Airway epithelial cell (primary cell): ENCODE measurements at places on chromosomes 11 and 22. TPM values are rescaled to one million over a fixed set of nuclear protein-coding genes. Genes with fewer than 3 reads are reported as not detected.

APOC3 gene
- not detected in 2 replicates for total RNA-seq

SMC1B gene
- total RNA-seq, result not detected in 2 replicates

TSGA10IP gene
- not detected in 2 replicates for total RNA-seq

CALCA gene
- not detected in 2 replicates for total RNA-seq

OR5AL1 gene
- total RNA-seq, result not detected in 2 replicates

P2RY2 gene
- 37.8 and 46.1 TPM in 2 replicates for total RNA-seq

LRRC56 gene
- 0.23 and 0.56 TPM in 2 replicates for total RNA-seq

APOBEC3G gene
- total RNA-seq, result 0.56 and 2.0 TPM in 2 replicates
